ENCODE measurements at places on chromosomes 2 and 18. TPM values are rescaled to one million over a fixed set of nuclear protein-coding genes. Genes with fewer than 3 reads are reported as not detected.

FRZB gene
- polyA plus RNA-seq = 34.5 TPM

DNA sequence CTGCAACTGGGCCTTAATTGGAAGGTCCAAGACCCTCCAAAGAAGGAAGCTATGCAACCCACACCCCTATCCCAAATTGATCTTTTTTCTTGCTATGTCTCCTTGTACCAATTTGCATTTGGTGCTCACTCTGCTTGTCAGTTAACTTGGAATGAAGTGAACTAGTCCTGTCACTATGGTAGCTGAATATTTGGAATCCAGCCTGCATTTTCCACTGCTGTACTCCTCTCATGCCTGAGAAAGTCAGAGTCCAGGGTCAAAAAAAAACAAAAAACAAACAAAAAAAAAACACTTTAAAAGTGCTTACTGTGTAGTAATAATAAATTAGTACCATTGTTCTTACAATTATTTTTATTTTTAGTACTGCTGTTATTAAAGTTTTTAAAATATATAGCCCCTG is 462.8 kb upstream of the SLC8A1 start:
- DNase-seq = no peak

TMEM247 gene
- not detected for polyA plus RNA-seq

DNA sequence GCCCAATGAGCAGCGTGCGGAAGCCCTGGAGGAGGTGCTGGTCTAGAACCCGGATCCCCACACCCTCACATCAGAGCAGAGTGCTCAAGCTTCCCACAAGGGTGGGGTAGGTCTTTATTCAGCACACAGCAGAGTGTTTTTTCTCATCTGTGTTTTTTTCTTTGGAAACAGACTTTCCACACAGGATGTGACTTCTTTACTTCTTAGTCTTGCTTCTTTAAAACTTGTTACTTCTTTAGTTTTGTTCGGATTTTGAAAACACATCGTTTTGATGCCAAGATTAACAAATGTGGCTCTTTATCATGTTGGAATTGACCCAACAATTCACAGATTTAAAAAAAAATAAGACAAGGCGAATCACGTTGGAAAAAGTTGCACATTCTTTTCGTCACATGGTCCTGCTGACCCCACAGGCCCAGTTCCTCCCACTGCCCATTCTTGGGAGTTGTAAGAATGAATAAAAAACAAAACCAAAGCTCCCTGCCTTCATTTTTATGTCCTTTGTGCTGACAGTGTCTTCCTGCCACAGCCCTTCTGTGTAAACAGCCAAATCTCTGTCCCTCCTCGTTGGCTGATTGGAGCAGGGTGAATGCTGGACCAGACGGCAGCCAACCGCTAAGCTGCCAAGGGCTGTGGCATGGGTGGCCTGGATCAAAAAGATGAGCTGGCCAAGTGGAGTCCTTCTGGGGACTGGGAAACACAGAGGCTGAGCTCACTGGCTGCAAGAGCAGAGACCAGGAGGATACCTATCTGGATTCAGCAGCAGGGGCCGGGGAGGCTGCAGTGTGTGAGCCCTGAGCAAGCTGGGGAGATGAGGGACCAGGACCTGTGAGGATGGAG is 81.6 kb downstream of the TWIST2 start:
- no peak for DNase-seq

SOWAHC gene
- polyA plus RNA-seq = 20.8 TPM

GRCh38 chr18:73959352-73959751 is 188.3 kb downstream of the FBXO15 start:
- no peak for DNase-seq
